ENCODE measurements at places on chromosomes 11 and 22.

GRCh38 chr11:95148938-95149337, 59.3 kb downstream of the ENDOD1 start:
- no peak for DNase-seq

- DNase-seq: no peak
Observed at GRCh38 chr11:100359281-100359680, 327.8 kb upstream of the ARHGAP42 start.

- no peak for DNase-seq
Observed at GRCh38 chr11:30023074-30023473, 6.2 kb upstream of the KCNA4 start.

DNA sequence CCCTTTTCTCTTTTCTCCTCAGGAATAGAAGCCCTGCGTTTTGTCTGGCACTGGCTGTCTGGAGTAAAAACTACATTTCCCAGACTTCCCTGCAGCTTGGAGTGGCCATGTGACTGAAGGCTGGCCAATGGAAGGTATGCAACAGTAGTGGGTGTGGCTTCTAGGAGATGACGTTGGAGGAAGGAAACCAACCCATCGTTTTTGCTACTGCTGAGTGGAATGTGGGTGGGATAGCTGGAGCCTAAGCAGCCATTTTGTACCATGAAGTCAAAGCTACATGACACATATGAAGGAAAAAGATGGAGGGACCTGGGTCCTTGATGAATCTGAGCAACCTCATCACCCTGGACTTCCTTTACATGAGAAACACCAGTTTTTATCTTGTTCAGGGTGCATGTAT, 19.6 kb downstream of the FGF3 start:
- DNase-seq: no peak

- no peak for DNase-seq
Observed at GRCh38 chr11:74519710-74520109, 26.2 kb upstream of the LIPT2 start.

DNA sequence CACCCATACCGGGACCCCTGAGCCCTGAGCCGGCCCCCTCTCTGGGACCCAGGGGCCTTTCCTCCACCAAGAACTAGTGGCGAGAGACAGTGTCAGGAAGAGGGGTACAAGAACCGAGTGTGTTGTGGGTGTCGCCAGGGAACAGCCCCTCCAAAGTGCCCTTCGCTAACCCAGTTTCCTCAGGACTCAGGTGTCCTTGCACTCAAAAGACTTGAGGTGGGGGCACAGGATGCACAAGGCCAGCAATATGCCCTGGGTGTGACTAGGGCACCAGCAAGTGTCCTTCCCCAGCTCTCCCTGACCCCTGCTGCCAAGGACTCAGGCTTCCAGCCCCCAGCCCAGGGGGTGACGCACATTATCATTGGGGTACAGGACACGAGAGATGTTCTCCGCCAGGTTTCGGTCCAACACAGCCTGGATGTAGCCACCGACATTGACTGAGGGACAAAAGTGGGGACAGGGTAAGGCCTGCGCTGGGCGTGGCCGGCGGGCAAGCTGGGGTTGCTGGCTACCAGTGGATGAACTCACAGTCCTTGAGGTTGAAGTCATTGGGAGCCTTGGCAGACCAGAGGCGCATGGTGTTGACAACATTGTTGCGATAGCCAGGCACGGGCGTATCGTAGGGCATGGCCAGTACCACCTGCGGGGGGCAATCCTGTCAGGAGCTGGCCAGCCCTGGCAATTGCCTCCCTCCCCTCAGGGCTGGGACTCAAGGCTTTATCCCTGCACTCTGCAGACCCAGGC, 4.7 kb downstream of the PYGM start:
- DNase-seq: no peak

- DNase-seq: no peak
Observed at GRCh38 chr11:64659417-64660144, 63.4 kb downstream of the NRXN2 start.

- no peak for DNase-seq
Observed at GRCh38 chr11:110757962-110758755, 45.9 kb upstream of the ARHGAP20 start.

DNA sequence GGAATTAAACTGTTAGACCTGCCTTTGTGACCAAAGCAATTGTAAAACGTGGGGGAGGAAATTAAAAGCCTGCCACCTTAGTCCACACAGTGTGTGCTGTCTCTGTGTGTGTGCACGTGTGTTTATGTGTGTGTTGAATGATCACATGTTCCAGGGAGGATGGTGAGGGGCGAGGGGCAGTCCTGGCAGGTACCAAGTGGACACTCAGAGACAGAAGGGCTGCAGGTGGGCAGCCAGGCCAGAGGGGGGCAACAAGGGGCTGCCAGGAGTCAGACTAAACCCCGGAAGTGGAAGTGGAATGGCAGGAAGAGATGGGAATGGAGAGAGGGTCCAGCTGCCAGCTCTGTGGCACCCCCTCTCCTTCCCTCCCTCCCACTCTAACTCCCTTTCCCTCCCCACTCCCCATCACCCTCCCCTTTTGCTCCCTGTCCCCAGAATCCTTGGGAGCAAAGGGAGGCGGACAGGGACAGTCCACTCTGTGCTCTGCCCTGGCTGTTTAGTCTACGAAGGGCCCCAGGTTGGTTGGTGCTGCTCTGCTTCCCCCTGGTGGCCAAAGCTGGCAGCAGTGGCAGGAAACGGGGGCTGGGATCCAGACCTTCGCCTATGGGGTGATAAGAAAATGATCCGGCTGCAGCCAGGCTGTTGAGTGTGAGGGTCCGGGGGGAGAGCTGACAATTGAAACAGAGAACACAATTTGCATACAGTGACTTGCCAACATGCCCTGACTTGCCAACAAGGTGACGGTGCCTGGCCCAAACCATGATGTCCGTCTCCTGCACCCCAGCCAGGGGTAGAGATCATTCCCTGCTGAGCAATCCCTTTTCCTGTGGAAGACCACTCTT, 24.4 kb downstream of the P2RY2 start:
- DNase-seq: peak; percentile 71

GRCh38 chr11:60251485-60252212, 8.7 kb upstream of the MS4A4E start:
- no peak for DNase-seq

- no peak for DNase-seq
Observed at GRCh38 chr11:133549826-133550225, 17.5 kb upstream of the OPCML start.

GRCh38 chr11:23903044-23903704, 593.7 kb upstream of the LUZP2 start:
- DNase-seq: no peak

DNA sequence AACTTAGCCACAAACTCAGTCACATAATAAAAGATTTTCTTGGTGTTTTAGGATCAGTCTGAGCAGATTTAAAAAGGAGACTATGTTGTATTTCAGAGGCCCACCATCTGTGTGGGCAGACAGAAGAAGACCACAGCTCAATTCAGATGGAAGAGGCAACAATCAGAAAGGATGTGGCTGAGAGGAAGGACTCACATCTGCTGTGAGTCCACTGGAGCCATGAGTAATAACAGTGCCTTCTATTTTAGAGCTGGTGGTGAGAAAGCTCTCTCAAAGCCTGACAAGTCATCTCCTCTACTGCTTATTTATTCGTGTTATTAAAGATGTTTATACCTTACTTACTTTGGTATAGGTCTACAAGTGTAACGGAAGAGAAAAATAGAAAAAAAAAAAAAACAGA, 357.2 kb downstream of the OPCML start:
- DNase-seq: no peak

GRCh38 chr11:119901657-119902577, 172.9 kb upstream of the NECTIN1 start:
- DNase-seq: no peak

DNA sequence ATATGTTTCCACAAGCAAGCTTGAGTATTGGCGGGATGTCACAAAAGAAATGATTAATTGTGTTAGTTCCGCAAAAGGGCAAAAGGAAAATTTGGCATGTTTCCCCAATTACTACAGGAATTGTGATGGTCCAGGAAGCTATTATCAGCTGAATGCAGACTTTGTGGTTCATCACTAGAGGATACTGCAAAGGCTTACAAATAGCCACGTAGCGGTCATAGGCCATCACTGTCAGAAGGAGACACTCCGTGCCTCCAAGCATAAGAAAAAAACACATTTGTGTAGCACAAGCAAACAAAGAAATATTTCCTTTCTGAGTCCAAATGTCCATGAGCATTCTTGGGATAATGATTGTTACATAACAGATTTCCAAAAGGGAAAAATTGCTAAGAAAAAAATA, 1.8 kb downstream of the OR10AG1 start:
- no peak for DNase-seq

- no peak for DNase-seq
Observed at GRCh38 chr11:92192141-92192540, 32.5 kb upstream of the FAT3 start.

GRCh38 chr22:35425971-35426800, 26.2 kb downstream of the MCM5 start:
- no peak for DNase-seq

DNA sequence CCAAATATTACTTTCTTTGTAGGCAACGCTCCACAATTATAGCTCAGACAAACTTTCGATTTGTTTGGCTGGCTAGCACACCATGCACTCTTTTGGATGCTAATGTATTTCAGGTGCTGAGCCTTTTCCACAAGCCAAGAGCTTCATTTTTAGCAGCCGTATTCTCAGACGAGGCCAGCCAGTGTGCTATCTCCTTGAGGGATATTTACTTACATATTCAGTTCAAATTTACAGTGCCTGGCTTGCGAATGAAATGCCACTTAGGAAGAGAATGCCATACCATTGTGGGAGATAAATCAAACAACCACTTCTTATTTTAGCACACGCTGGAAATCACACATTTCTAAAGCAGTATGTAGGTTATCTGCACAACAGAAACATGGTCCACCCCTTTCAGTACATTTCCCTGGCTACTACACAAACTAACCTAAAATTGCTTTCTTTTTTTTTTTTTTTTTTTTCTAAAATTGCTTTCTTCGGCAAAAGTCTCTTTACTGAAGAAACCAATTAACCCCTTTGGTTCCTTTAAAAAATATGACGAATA, 236.9 kb downstream of the CADM1 start:
- DNase-seq: no peak

DNA sequence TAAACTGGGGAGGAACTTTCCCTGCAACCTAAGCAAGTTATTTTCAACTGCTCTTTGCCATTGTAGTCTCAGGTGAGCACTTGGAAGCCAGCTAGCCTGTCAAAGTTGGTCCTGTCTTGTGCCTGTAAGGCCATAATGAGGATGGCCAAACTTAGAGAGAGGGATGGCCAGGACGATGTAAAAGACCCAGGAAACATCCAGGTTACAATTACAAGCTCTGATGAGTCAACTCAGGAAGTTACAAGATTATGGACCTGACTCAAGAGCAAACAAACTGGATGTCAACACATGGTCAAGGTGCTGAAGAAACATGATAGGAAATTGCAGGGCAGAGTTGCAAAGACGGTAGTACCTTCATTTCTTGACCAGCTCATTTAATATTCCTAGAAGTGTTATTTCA, 1.6 kb downstream of the GTPBP1 start:
- no peak for DNase-seq

DNA sequence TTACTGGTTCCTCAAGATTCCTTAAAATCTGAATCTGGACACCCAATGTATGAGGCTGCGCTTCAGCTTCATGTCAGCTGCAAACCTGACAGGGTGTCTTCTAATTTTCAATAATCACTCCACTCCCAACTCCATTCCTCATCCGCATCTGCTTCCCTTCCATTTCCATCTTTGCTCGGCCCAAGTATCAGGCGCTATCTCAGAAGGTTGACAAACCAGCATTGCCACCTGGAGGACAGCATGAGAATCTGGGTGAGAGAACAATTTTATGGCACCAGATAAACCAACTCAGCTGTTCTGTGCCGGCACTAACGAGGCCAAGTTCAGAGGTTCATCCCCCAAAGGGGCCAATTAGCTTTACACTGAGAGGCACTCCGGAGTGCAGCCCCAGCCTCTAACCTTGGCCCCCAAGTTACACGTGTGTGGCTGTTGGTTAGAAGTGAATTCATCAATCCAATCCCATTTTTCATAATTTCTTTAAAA, 79.1 kb upstream of the LMO2 start:
- no peak for DNase-seq

GRCh38 chr22:30605449-30606110, 1.4 kb upstream of the TCN2 start:
- no peak for DNase-seq

- no peak for DNase-seq
Observed at GRCh38 chr11:13126430-13126829, 117.3 kb downstream of the RASSF10 start.

- no peak for DNase-seq
Observed at GRCh38 chr11:66548041-66548440, 1.3 kb downstream of the ACTN3 start.

- DNase-seq: no peak
Observed at GRCh38 chr11:90373971-90374370, 151.1 kb upstream of the CHORDC1 start.

DNA sequence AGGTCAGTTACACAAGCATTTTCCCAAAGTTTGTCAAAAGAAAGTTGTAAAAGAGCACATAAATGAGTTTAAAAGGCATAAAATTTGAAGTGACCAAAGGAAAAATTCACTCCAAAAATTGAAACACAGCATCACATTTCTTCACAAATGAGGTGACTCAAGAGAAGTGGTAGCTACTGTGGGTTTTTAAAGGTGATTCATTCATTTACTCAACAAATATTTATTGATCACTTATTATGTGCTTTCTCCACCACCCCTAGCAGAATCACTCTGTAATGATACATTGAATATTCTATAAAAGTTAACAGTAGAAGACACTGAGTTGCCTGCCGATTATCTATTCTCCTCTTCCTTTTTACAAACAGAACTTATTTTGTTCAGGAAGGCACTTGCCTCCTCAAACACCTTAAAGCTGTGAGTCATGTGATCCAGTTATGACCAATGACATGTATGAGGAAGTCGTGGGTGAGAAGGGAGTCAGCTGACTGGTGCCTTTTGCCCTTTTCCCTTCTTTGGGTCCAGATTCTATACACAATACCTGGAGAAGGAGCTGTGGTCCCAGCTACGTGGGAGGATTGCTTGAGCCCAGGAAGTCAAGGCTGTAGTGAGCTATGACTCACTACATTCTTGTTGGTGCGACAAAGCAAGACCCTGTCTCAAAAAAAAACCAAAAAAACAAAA, 67.7 kb upstream of the CLNS1A start:
- no peak for DNase-seq

DNA sequence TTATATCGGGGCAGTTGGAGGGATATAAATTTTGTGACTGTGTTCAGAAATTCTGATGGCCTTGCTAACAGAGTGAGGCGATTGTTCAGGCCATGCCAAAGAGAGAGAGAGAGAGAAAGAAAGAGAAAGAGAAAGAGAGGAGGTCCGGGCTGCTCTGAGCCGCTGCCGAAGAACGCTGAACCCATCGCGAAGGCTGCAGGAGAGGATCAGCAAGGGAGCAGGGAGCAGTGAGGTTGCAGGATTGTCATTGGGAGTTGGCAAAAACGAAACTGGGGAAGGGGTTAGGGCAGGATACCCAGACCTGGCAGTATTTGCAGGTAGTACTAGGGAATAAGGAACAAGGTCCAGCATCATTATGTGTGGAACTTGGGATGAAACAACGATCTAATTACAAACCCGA, 537.1 kb downstream of the INSC start:
- DNase-seq: no peak

Data from NCI-H1417 treated with DMSO at 0.1 percent for 48 hours (cell line).